ENCODE measurements at places on chromosomes 1 and 21. TPM values are rescaled to one million over a fixed set of nuclear protein-coding genes. Genes with fewer than 3 reads are reported as not detected.

The RIMKLA gene
- total RNA-seq: 0.34 TPM

The TNFRSF25 gene
- total RNA-seq: 53.7 TPM

The OR10J1 gene
- total RNA-seq: not detected

The BARHL2 gene
- total RNA-seq: not detected

The C1orf185 gene
- total RNA-seq: not detected

The UQCRHL gene
- total RNA-seq: 0.67 TPM

The CHIT1 gene
- total RNA-seq: 0.61 TPM

The LGR6 gene
- total RNA-seq: 2.7 TPM

The FMO5 gene
- total RNA-seq: 41.9 TPM

The SPATC1L gene
- 2.1 TPM for total RNA-seq

The CFAP45 gene
- 0.65 TPM for total RNA-seq

The FHAD1 gene
- total RNA-seq: 0.52 TPM

The C1orf141 gene
- total RNA-seq: not detected

The CCDC17 gene
- total RNA-seq: 1.4 TPM

The KCNJ15 gene
- 7.5 TPM for total RNA-seq

The NMNAT2 gene
- total RNA-seq: not detected

The SEC16B gene
- 1.4 TPM for total RNA-seq

The LRRC3 gene
- total RNA-seq: 5.8 TPM

The VASH2 gene
- total RNA-seq: not detected

The RHOU gene
- 13.9 TPM for total RNA-seq

The TRIM67 gene
- total RNA-seq: 0.03 TPM

The WRAP73 gene
- 12.5 TPM for total RNA-seq

The WNT3A gene
- 4.0 TPM for total RNA-seq

The TAS1R2 gene
- total RNA-seq: not detected

The CACNA1S gene
- total RNA-seq: not detected

The NPHS2 gene
- not detected for total RNA-seq

Data from lower leg skin (tissue), 4 donors.